Stimulated activated CD8-positive, alpha-beta memory T cell treated with anti-CD3 and anti-CD28 coated beads, Interleukin-4, amount 100 ng/mL, for 1 hour (primary cell): ENCODE measurements at places on chromosomes 2 and 18.

- DNase-seq: no peak
These were observed 70.3 kb upstream of the SMAD7 start for GRCh38 chr18:49021076-49021432.

GRCh38 chr2:7449298-7449697 is 532.1 kb downstream of the RNF144A start:
- no peak for DNase-seq

DNA sequence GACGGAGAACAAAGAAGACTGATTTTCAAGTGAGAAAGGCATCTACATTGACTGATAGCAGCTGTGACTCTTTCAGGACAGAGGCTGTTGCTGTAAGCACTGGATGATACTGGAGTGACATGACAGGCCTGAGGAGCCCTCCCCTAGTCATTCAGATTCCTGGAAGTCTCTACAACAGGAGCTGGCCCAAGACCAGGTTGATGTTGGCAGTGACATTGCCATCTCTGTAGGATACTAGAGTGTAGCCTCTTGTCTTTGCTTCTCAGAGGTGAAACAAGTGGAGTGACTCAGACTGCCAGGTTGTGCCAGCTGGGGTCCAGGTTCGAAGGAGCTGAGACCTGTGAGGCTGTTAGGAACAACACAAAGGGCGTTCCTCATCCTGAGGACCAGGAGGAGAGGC is 44.7 kb upstream of the SH3RF3 start:
- no peak for DNase-seq

- DNase-seq: no peak
These were observed 552 bp downstream of the CNPPD1 start for GRCh38 chr2:219175928-219176817.

GRCh38 chr18:48820483-48821250 is 130.1 kb downstream of the SMAD7 start:
- DNase-seq: no peak

GRCh38 chr2:217698691-217699090 is 304.1 kb downstream of the TNS1 start:
- no peak for DNase-seq
